Stromal cell of bone marrow (primary cell): ENCODE measurements at places on chromosomes 3 and 15.

DNA sequence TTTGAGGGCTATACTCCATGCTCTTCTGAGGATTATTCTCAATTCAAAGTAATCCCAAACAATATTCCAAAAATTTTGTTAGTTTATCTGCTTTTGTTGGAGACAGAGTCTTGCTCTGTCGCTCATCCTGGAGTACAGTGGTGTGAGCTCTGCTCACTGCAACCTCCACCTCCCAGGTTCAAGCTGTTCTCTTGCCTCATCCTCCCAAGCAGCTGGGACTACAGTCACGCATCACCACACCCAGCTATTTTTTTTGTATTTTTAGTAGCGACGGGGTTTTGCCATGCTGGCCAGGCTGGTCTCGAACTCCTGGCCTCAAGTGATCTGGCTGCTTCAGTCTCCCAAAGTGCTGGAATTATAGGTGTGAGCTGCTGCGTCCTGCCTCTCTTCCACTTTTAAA is 39.1 kb downstream of the MEF2A start:
- no peak for DNase-seq

- no peak for DNase-seq
Measured at GRCh38 chr3:188322135-188322887, 168.4 kb downstream of the LPP start.

GRCh38 chr3:161049683-161050248 is 55.4 kb downstream of the B3GALNT1 start:
- no peak for DNase-seq

DNA sequence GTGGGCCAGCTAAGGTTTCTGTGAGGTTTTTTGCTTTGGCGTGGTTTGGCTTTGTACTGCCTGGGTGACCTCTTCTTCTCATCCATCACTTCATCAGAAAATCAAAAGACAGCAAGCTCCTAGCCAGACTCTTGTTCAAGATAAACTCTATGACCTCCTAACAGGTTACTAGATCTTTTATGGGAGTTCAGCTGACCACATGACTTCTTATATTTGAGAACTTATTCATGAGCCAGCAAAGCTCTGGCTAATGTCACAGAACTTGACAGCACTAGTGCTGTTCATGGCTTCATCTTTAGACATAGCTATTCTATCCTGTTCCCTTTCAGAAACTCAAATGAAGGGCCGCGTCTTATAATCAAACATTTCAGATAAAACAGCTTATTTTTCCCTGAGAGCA is 527.1 kb upstream of the GOLIM4 start:
- no peak for DNase-seq

- no peak for DNase-seq
Measured at GRCh38 chr3:112579232-112579631, 17.4 kb downstream of the SLC35A5 start.

- no peak for DNase-seq
Measured at GRCh38 chr15:63492541-63493077, 11.8 kb upstream of the USP3 start.

GRCh38 chr3:139281522-139282196 is 62.2 kb upstream of the MRPS22 start:
- no peak for DNase-seq

- DNase-seq, result no peak
Measured at GRCh38 chr3:45688194-45688881, 858 bp upstream of the SACM1L start.

- no peak for DNase-seq
Measured at GRCh38 chr3:171108066-171108465, 81.5 kb upstream of the SLC2A2 start.

GRCh38 chr15:100901296-100901695 is 17.9 kb upstream of the LRRK1 start:
- DNase-seq, result no peak

DNA sequence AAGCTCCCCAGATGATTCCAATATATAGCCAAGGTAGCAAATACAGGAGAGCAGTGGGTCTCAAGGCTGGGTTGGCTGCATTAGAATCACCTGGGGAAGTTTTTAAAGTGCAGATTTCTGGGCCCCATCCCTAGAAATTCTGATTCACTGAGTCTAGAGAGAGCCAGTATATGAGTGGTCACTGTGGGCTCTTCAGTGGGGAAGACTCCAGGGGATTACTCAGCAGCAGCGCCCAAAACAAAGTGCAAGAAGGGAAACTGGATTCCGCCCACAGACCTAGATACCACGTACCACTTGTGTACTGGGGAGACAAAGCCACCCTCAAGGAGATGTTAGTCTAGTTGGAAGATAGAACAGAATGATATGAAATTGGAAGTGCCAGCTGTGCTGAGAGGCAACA is 40.0 kb downstream of the NME9 start:
- DNase-seq, result no peak

GRCh38 chr15:77564938-77565337 is 67.8 kb downstream of the LINGO1 start:
- DNase-seq, result no peak

DNA sequence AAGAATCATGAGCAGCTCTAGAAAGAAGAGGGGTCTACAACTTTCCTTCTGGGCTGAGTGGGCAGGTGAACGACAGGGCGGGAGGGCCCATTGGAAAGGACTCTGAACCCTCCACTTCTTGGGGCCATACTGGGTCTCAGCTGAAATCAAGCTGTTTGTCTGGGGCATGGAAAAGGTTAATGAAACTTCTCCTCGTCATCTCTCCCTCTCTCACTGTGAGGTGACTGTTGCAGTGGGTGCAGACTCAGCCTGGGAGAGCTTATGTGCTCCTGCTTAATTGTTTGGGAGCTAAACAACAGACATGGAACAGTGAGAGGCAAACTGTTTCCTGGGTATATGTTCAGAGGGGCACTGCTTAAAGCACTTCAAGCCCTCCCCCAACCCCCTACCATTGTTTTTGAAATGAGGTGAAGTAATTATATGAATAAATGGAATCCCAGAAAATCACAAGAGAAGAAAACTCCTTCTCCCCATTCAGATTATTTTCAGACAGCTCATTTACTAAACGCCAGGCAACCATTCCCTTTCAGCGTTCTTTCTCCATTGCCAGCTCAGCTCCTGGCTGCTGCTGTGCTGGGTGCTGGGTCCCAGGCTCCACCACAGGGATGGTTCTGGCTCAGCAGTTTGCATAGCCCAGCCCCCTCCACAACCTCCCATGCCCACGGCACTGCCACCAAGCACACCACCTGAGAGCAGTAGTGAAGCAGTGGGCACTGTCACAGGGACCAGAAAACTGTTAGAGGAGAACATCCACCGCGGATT is 444.9 kb upstream of the TBL1XR1 start:
- DNase-seq, result no peak

DNA sequence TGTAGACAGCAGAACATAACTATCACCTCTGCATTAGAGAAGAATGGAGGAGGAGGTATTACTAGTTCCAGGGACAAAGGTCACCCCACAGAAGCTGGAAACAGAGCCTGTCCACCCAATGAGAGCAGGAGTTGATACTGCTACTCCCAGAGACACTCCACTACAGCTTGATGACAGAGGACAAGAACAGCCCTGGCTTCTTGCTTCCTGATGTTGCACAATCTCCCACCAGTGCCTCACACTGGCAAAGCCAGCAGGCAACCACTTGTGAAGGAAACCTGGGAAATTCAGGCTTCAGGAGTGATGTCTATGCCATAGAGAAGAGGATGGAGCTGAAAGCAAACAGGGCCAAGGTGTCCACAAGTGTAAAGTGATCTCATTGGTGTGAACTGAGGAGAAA is 78.0 kb upstream of the POU1F1 start:
- DNase-seq, result no peak

DNA sequence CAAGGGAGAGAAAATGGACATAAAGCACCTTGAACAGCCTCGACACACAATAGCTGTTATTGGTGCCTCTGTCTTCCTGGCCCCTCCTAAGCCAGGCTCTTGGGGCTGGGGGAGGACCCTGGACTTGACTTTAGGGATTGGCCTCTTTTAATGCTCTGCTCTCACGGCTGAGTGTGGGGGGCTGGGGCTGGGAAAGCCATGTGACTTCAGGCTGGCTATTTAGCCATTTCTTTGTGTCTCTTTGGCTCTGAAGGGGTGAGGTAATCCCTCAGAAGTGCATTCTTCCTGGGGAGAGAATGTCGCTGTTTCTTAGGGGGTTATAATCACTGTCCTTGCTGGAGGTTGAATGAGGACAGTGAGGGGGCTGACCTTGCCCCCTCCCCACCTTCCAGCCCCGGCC is 26.2 kb downstream of the MAGEF1 start:
- no peak for DNase-seq

DNA sequence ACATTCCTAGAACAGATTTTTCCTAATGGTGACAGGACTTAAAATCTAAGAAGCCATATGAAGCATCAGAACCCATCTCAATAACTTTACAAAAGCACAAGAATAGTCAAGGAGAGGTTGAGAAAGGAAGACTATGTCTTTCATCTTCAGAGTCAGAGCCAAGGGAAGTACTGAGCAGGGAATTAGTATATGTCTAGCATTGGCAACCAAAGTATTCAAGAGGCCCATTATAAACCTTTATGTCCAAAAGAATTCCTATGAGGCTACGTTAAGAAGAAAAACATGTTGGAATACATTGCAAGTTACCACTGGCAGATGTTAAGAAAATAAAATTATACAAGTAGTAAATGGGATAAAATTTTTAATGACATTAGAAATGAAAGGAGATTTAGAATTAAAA is 150.5 kb downstream of the MAGI1 start:
- no peak for DNase-seq

- DNase-seq, result peak; percentile 57
Measured at GRCh38 chr3:63349583-63350573, 71.8 kb downstream of the SYNPR start.

GRCh38 chr3:40886660-40887425 is 312.5 kb upstream of the CTNNB1 start:
- no peak for DNase-seq

GRCh38 chr15:68303134-68303533 is 25.6 kb downstream of the FEM1B start:
- no peak for DNase-seq

DNA sequence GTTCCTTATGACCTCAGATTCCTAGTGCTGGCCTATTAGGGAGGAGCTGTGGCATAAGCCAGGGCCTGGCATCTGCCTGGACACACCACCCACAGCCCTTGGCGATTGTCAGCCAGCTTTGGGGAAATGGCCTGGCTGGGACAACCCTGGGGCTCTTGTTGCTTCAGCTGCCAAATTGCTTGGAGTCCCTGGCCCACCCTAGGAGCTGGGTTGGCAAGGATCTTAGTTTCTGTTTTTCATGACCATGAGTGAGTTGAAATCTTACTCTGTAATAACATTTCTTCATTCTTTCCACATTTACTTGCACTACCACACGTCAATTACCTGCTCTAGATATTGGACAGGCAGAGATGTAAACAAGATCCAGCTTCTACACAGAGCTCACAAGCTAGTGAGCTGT is 1.9 kb upstream of the MYZAP start:
- no peak for DNase-seq

DNA sequence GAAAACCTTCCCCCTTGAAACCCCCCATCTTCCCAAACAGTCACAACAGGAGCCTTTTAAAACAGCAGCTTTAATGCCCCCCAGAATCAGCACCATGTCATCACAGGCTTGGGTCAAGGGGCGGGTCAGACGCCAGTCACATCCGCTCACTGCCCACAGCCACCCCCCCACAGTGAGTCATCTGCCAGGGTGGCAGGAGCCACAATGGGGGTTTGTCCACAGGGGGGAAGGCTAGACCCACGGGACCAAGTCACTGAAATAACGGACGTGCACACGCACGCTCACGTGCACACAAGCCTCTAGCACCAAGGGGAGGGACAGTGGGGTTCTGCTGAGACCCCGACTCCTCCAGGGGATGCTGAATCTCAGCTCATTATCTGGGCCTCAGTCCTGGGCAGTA is 441 bp upstream of the UCN2 start:
- DNase-seq, result peak; percentile 49

DNA sequence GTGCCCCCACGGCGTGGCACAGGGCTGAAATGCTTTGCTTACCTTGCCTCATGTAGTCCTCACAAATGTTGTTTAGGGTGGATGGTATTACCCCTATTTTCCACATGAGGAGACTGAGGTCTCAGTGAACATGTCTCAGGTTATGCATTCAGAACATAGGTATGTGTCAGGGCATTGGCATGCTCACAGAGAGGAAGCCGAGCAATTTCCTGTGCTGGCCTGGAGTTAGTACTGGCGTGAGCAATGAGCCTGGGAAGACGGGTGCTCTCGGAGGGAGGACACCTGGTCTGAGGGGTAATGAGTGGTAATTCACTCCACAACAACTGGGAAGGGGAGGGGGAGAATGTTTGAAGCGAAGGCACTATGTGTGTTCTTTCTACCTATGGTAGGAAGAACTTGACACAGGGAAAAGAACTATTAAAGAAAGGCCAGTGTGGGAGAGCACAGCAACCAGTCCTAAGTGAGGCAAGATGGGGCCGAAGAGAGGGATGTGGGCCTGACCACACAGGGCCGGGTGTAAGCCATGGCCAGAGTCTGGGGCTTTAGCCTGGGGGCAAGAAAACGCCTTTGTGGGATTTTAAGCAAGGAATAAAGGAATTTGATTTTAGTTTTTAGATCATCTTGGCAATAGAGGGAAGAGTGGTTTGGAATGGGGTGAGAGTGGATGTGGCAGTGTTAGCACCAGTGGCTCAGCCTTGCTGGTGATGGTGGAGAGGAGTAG is 4.9 kb upstream of the FAM131A start:
- DNase-seq, result no peak

GRCh38 chr3:557972-558371 is 361.4 kb downstream of the CHL1 start:
- no peak for DNase-seq

GRCh38 chr15:74782259-74783071 is 585 bp downstream of the CSK start:
- DNase-seq, result no peak

DNA sequence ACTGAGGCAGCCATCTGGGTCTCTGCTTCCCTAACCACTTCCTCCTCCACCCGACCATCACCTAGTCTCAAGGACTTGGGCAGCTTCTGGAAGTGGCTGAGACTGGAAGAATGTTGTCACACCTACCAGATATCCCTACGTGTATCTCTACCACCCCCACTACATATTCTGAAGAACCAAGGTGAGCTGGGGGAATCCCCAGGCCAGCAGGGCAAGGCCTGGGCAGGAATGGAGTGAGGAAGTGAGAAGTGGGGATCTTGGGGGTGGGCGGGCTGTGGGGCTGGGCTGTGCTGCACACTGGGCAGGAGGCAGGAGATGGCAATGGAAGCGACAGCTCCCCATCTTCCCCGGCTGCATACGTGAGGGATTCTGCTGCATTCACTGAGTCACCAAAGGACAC is 17.5 kb upstream of the ALDH1A3 start:
- DNase-seq, result no peak

- no peak for DNase-seq
Measured at GRCh38 chr3:147411815-147412241, 2.7 kb downstream of the ZIC1 start.

DNA sequence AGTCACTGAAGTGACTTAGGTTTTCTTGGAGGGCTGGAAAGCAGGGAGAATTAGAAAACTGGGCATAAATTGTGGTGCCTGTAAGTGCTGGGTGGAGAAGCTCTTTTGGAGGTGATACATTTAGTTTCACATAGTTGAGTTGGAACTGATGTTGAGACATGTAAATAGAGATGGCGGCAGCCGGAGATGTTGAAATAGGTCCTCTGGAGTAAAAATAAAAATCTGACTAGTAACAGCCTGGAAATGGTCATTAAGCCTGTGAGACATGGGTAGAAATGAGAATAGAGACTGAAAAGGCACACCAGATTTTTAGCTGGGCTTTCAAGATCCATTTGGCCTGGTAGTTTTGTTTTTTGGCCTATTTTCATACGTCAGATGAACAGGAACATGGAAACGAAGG is 2.9 kb upstream of the NIT2 start:
- DNase-seq, result no peak
